Activated T-helper 2 cell treated with anti-CD3 and anti-CD28 coated beads, Interferon-gamma antibody, Interleukin-2, Interleukin-4, amounts not matched to agents 10 μg/mL and 5 μg/mL and 100 μg/mL, durations not matched to agents 14 hours and 24 hours and 36 hours (primary cell): ENCODE measurements at places on chromosomes 3 and 15. TPM values are rescaled to one million over a fixed set of nuclear protein-coding genes. Genes with fewer than 3 reads are reported as not detected.

The TMEM43 gene
- total RNA-seq = 36.7 and 39.2 TPM in 2 replicates

The USP8 gene
- 57.2 and 57.4 TPM in 2 replicates for total RNA-seq

The EXOSC7 gene
- 83.0 and 86.5 TPM in 2 replicates for total RNA-seq

The P2RY13 gene
- not detected in 2 replicates for total RNA-seq

The SLC2A2 gene
- not detected in 2 replicates for total RNA-seq

The PLCD1 gene
- total RNA-seq = 4.3 and 6.9 TPM in 2 replicates

The PLA1A gene
- total RNA-seq = not detected in 2 replicates

The ETV5 gene
- 0.85 and 1.3 TPM in 2 replicates for total RNA-seq

The SLC6A11 gene
- total RNA-seq = not detected in 2 replicates

The STRIT1 gene
- total RNA-seq = not detected in 2 replicates

The PRSS50 gene
- total RNA-seq = not detected in 2 replicates

The KCNAB1 gene
- not detected in 2 replicates for total RNA-seq

The STARD5 gene
- total RNA-seq = 3.3 and 4.5 TPM in 2 replicates

The PAQR9 gene
- total RNA-seq = not detected in 2 replicates

The UBA7 gene
- total RNA-seq = 92.0 and 95.7 TPM in 2 replicates

The CLDN11 gene
- total RNA-seq = 0.18 TPM in 1 of 2 replicates, not detected in the other

The SLC12A1 gene
- not detected in 2 replicates for total RNA-seq

The LRRC34 gene
- total RNA-seq = 5.6 and 5.9 TPM in 2 replicates

The PROS1 gene
- total RNA-seq = 1.7 and 2.3 TPM in 2 replicates

The ITPKA gene
- total RNA-seq = 4.7 and 5.7 TPM in 2 replicates

The ASB14 gene
- total RNA-seq = not detected in 2 replicates

The ATP13A4 gene
- 0.74 and 2.3 TPM in 2 replicates for total RNA-seq

The MYLK gene
- 0.16 TPM in 1 of 2 replicates, not detected in the other for total RNA-seq

The CIDEC gene
- not detected in 2 replicates for total RNA-seq

The APOD gene
- 0.87 and 1.3 TPM in 2 replicates for total RNA-seq

The GOLGA8S gene
- 0.16 and 0.39 TPM in 2 replicates for total RNA-seq

The ACVR2B gene
- total RNA-seq = 10.3 and 12.0 TPM in 2 replicates

The FBXL22 gene
- 0.71 and 0.78 TPM in 2 replicates for total RNA-seq

The SPTSSB gene
- not detected in 2 replicates for total RNA-seq
